GM04504 (cell line): ENCODE measurements at places on chromosomes 5 and 9.

DNA sequence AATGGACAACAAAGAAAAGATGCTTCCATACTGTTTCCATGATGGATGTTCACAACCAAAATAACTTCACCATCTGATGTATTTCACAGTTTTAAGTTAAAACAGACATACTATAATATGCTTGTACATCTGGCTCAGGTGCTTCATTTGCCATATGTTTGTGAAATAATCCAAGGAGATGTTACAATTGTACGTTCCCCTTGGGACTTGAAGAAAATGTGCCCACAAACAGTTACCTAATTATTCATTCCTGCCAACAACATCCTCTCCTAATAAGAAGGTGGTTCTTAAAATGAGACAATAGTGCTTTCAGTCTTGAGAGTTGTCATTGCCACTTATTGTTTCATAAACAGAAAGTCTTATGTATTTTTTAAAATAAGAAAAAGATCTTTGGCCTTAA is 33.1 kb upstream of the SMARCA2 start:
- DNase-seq, result no peak

- DNase-seq, result no peak
Measured at GRCh38 chr9:112971415-112971814, 40.6 kb downstream of the ZNF883 start.

DNA sequence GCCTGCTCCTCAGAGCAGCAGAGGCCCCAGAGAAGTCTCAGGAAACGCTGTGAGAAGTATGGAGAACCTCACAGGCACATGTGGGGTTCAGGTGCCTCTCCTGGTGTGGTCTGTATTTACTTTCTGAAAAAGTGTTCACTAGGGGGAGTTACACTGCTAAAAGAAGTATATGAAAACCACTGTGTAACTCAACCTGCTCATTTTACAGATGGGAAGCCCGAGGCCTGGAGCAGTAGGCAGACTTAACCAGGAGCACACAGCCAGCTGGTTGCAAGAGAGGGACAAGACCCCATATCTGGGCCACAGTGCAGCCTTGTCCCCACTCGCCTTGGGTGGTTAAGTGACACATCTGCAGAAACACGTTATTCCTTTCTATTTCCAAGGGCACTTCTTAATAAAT is 112.8 kb upstream of the SAP30L start:
- DNase-seq, result no peak

DNA sequence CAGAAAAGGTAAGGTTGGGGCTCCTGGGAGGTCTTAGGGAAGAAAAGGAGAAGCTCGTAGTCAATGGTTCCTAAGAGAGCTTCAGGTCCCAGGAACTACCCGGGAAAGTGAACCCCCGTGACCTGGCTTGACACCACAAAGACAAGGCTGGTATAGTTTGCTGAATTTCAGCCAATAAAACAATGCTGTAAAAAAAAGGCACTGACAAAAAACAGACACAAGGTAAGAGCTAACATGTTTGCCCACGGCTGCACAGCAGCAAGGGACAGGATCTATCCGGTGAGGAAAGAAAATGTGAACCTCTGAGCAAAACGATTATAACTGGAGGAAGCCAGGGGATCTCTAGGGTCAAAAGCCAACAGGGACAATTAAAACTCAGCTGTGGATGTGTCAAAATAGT is 17.1 kb downstream of the SLIT3 start:
- DNase-seq, result no peak

DNA sequence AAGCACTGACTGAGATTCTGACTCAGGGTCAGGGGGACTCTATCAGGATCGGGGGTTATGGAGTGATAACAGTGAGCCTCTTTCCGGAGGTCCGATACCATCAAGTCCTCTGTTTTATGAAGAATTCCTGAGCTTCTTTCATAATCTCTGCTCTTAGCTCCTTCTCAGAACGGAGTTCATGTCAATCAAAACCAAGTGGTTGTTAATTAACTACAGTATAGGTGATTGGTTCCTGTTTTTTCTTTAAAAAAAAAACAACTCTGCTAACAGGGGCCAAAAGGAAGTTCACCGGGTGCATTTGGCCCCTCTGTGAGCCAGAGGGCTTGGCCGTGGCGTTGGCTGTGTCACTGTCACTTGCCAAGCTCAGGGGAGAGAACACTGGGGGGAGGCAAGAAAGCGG is 4.0 kb downstream of the GFI1B start:
- no peak for DNase-seq

DNA sequence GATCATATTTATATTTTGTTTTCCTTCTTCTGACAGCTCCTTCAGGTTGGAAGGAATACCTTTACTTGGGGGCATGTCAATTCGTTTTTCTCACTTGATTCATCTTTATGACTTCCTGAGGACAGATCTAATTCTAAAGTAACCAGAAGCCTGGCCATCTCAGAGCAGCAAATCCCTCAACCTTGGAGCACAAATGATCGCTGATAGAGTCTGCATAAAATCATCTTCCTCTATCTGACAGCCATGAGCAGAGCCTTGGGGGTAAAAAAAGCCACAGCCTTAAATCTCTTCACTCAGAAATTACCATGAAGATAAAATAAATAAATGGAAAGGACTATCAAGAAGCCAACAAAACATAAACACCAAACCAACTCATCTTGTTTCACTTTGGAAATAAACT is 325.8 kb downstream of the PRR16 start:
- DNase-seq, result no peak

DNA sequence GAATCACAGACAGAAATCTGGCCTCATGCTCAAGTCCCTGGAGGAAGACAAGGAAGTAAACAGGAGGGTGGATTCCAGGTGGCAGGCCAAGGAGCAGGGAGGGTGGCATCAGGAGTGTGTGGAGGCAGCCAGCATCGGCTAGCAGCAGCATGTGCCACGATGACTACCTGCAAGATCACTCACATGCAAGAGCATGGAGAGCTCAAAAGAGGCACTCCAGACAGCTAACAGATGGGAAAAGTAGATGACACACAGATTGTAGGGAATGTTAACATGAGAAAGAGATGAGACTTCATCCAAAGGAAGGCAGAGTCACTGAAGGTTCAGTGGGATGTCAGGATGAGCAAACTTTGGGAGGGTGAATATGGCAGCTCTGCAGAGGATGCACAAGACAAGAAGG is 104.3 kb downstream of the SEMA5A start:
- DNase-seq, result no peak

GRCh38 chr9:114607671-114608524 is 3.2 kb upstream of the TMEM268 start:
- no peak for DNase-seq

DNA sequence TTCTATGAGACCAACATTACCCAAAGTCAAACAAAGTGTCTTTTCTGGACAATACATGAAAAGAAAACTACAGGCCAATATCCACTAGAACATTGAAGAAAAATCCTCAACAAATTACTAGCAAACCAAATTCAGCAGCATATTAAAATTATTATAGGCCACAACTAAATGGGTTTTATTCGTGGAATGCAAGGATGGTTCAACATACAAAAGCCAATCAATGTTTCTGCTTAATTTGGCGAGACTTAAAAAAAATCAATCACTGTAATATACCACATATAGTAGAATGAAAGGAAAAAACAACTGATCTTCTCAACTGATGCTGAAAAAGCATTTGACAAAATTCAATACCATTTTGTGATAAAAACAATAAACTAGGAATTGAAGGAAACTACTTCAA is 51.8 kb upstream of the FNIP1 start:
- DNase-seq, result no peak

- DNase-seq, result no peak
Measured at GRCh38 chr9:114889802-114890224, 40.6 kb downstream of the TNFSF8 start.

- no peak for DNase-seq
Measured at GRCh38 chr9:36486933-36487481, 85.7 kb upstream of the MELK start.

DNA sequence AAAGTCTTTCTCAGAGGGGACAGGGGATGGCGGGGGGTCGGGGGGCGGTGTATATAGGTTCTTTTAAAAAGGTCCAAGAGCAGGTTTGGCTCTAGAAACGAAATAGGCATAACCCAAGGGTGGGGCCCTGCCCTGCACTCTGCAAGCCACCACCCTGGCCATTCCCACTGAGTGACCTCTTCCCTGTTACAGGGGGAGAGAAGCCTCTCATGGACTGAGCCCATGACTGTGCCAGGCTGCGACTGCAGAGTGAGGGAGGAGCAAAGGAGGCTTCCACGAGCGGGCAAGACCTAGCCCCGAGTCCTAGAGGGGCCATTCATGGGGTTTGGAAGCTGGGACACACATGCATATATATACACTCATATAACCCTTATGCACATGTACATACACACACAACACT is 10.1 kb upstream of the NXNL2 start:
- no peak for DNase-seq

- no peak for DNase-seq
Measured at GRCh38 chr9:114500697-114501292, 4.5 kb downstream of the WHRN start.

DNA sequence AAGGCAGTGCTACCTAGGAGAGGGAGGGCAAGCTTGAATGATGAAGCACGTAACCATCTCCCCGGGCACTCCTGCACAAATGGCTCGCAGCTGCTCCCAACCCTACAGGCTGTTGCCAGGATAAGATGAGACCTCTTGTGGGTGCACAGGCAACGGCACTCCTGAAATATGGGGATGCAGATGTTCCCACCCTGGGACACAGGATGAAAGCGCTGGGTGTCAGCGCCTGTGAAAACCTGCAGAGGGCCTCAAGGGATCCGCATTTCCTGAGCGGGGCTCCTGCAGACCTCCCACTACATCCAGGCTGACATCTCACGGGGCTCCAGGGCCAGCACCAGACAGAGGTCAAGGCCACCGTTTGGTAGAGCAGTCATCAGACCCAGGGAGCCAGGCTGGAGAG is 60.7 kb downstream of the SMIM23 start:
- DNase-seq, result no peak

DNA sequence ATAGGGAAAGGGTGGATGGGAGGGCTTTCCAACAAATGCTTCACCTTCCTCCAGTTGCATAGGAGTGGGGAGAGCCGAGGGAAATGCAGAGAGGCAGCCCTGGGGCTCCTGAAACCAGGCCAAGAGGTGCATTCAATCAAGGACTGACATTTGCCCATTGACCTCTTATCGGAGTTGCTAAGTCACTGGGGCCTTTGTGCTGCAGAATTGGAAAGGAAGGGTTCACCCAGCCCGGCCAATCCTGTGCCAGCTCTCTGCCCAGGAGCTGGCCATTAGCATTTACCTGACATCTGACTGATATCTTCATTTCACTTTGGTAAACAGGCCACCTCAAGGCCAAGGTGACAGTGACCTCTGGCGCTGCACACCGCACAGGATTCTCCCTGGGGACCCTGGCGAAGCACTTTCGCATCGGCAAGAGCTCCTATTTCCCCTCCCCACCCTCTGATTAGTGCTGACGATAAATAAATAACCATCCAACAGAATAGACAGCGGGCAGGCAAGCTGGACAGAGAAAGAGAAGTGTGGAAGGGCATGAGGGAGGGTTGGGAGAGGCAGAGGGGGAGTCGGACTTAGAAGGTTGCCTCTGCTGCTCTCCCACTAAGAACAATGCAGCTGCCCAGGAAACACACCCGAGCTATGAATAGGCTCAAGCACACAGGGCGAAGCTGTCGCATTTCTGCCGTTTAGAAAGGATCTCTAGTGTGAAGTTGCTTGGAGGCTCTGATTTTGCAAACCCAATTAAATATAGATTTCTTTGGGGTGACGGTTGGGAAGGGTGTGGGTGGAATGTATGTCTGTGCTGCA is 57.0 kb upstream of the BOD1 start:
- no peak for DNase-seq
